ENCODE measurements at places on chromosomes 2 and 18. TPM values are rescaled to one million over a fixed set of nuclear protein-coding genes. Genes with fewer than 3 reads are reported as not detected.

Gene DOK6
- total RNA-seq: not detected

- no peak overlapping the region for H3K4me3 ChIP-seq
- no peaks in the 10 kb centered on the region for H3K36me3 ChIP-seq
- H3K27ac ChIP-seq: no peak overlapping the region
- no peaks in the 10 kb centered on the region for H3K27me3 ChIP-seq
Measured at GRCh38 chr2:120547662-120548061, 188.0 kb upstream of the GLI2 start.

GRCh38 chr18:46630991-46631390 lies 26.0 kb downstream of the LOXHD1 start:
- no peaks in the 10 kb centered on the region for H3K36me3 ChIP-seq
- no peak overlapping the region for H3K4me3 ChIP-seq
- H3K27ac ChIP-seq: no peak overlapping the region
- no peaks in the 10 kb centered on the region for H3K27me3 ChIP-seq
- H3K4me1 ChIP-seq: peaks cover 7% of the 10 kb centered on the region

DNA sequence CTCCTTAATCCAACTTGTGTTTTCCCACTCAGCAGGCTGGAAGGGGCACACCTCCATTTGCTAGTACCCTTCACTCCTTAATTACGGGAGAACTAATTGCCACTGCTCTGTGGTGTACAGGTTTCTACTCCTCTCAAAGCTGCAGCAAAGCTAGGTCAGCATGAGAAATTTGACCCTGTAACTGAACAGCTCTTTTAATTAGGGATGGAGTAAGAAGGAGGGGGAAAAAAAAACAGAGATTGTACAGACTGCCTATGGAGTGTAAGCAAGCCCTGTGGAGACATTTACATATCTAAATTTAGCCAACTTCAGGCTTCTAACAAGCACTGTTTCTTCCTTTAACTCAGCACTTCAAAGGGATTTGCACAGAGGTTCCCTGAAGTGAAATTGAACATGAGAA lies 629.7 kb upstream of the SETBP1 start:
- no peak for DNase-seq
- no peaks in the 10 kb centered on the region for H3K4me1 ChIP-seq
- H3K27me3 ChIP-seq: no peaks in the 10 kb centered on the region
- H3K4me3 ChIP-seq: no peak overlapping the region
- no peak overlapping the region for H3K27ac ChIP-seq

- no peak overlapping the region for H3K4me3 ChIP-seq
- H3K36me3 ChIP-seq: no peaks in the 10 kb centered on the region
- no peaks in the 10 kb centered on the region for H3K27me3 ChIP-seq
- no peak for DNase-seq
- no peak overlapping the region for H3K27ac ChIP-seq
- no peaks in the 10 kb centered on the region for H3K4me1 ChIP-seq
Measured at GRCh38 chr2:212520340-212520739, 18.3 kb downstream of the ERBB4 start.
